ENCODE measurements at places on chromosomes 2 and 18. TPM values are rescaled to one million over a fixed set of nuclear protein-coding genes. Genes with fewer than 3 reads are reported as not detected.

CRYBA2 gene
- not detected for total RNA-seq

GRCh38 chr2:64018701-64019082, 536 bp downstream of the VPS54 start:
- peak; percentile 86 for DNase-seq

- no peak for DNase-seq
These were observed 30.3 kb upstream of the SAP130 start for GRCh38 chr2:128058114-128058513.

GRCh38 chr2:10425699-10426098, 22.4 kb downstream of the ODC1 start:
- DNase-seq: no peak

DNA sequence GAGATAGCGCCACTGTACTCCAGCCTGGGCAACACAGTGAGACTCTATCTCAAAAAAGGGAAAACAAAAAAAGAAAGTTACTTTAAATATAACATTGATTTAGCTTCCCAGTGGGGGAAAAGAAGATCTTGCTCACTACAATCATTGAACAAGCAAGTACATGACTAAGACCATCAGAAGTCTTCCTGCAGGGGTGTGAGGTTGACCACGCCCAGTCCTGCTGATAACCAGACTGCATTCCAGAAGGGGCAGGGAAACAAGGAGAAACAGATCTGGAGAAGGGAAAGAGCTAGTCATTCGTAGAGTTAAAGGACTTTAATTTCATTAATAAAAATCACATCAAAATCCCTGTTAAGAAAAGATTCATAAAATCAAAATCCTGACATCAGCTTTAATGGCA, 77.5 kb downstream of the EPHA4 start:
- no peak for DNase-seq

All from lower leg skin (tissue), 4 donors.